ENCODE measurements at places on chromosomes 1 and 21.

- no peak for DNase-seq
Measured at GRCh38 chr1:229203991-229204632, 66.8 kb upstream of the RAB4A start.

DNA sequence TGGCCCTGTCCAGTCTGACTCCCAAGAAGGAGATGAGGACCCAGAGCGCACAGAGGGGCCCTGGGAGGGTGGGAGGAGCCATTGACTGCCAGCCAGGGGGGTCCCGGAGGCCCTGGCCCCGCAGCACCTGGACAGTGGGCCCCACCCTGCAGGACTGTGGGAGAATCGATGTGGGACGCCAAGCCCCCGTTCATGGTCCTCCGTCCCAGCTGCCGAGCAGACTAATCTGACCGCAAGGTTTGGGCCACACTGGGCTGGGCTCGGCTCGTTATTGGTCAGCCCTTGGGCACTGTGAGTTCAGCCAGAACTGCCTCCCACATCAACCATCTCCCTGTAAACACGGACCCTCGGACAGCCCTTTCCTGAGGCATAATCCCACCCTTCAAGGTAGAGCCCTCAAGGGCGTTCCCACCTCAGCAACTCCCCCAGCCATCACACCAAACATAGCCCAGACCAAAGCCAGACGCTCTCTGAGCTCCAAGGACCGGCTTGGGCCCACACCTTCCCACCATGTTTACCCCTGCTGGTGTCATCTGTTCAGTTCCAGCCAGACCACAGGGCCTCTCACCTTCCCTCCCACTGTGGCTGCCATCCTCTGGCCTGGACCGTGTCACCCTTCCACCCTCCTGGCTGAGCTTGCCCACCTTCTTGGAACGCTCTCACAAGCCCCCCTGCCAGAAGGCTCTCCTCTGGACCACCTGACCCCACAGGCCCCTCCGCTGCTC is 16.2 kb upstream of the POFUT2 start:
- DNase-seq, result no peak

- DNase-seq, result no peak
Measured at GRCh38 chr1:197799271-197799670, 24.0 kb upstream of the DENND1B start.

DNA sequence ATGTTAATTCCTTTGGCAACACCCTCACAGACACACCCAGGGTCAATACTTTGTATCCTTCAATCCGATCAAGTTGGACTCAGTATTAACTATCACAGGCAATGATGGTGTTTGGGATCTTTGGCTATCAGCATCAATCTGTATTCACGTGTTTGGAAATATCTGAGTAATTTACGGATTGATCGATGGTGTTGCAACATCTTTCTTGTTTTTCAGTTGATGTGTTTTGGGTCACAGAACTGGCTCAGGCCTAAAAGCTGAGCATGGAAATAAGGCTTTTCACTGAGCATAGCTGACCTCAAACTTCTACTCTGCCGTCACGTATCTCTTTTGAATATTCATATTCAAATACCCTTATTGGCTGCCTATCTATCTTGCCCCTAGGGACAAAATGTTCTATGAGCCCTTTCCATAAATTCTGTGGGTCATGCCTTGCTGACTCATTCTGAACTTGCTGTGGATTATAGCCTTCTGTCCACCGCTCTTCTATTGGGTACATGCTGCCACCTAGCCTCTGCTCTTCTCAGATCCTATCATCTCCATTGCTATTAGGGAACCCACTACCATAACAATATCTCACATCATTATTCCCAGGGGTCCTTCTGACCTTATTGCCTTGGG is 156.0 kb downstream of the PDE4B start:
- no peak for DNase-seq

DNA sequence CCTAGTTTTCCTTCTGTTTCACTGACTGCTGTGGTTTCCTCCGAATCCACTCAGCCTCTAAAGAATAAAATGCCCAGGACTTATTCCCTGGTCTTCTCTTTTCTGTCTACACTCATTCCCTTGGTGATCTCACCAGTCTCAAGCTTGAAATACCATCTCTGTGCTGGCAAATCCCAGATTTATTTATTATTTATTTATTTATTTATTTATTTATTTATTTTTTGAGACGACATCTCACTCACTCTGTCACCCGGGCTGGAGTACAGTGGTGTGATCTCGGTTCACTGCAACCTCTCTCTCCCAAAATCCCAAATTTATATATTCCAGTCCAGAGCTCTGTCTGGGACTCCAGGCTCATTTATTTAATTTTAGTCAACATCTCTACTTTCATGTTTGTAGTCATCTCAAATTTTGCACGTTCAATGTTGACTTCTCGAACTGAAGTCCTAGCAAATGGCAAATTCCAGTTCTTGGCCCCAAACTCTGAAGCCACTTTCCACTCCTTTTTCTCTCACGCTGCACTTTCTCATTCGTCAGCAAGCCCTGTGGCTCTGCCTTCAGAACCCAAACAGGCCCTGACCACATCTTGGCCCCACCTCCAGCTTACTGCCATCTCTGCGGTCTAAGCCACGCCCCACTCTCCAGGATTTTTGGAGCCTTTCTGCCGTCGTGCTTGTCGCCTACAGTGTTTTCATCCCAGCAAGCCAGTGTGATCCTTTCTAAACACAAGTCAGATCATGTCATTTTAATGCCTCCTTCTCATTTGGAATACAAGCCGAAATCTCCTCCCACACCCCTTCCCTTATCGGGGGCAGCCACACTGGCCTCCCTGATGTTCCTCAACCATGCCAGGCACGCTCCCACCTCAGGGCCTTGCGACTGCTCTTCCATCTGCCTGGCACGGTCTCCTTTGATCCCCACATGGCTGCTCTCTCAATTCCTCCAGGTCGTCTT is 14.2 kb upstream of the TENT5B start:
- peak; percentile 84 for DNase-seq

- DNase-seq, result no peak
Measured at GRCh38 chr21:45056917-45057560, 17.3 kb upstream of the ADARB1 start.

DNA sequence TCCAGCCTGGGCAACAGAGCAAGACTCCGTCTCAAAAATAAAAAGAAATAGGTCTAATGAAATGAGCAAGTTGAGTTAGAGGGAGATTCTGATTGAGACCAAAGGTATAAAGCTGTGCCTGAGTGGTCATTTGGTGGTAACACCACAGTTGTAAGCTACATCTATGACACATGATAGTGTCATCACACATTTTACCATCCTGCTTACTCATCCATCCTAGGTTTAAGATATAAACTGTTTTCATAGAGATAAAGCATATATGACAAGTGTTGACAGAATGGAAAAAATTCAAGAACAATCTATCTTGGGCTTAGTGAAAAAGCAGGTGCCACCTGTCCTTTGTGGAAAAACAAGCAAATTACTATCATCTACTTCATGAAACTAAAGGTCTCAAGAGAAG is 7.1 kb upstream of the CFAP141 start:
- no peak for DNase-seq
